ENCODE measurements at places on chromosomes 3 and 15.

DNA sequence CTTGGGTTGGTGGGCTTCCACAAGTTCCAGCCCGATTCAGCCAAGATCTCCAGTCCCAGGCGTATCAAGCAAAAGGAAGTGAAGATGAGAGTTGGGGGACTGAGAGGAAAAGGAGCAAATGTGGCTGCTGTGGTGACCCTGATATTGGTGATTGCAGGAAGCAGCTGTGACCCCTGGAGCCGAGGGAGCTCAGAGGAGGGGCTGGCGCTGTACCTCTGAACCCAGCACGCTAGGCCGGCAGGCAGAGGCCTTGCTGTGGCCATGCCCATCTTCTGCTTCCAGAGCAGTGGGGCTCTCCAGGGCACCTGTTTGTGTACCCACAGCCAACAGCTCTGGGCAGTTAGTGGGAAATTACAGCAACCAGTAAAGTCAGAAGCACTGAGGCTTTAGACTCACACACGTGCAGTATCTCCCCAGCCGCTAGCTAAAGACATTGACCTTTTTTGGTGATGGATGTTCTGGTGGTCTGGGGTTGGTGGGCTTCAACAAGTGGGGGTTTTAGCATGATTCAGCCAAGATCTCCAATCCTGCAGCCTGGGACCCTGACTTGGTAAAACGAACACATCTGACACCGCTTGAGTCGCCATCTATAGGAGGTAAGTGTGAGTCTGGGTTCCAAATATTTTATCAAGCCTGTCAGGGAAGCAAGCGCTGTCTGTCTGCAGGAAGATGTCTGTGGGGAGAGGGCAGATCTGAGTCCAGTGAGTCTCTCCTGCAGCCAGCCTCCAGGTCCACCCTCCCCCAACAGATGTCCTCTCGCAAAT lies 33.1 kb downstream of the TM2D3 start:
- DNase-seq, result no peak

DNA sequence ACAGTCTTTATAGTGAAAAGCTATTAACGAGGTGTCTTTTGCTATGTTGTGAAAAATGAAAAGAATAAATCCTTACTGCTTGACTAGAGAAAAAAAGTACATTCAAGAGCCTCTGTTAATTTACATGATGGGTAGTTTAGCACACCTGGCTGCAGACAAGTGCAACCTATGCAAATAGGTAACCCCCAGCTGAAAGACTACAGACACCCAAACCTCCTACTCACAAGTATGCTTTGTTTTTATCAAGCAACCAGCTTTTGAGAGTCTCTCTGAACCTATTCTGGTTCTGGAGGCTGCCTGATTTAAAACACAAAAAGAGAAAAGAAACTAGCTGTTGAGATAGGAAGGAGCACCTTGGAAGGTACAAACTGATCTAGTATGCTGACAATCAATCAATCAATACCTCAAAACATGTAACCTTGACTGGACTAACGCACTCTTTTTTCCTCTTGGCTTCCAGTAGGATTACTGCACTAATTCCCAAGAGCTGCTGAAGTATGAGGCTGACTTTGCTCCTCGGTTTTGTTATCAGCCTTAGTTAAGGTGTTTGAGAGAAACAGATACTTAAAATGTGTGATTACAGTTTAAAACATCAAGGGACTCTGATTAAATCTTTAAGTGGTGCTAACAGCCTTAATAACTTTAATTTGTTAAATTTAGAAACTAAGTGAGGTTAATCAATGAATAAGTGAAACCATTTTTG lies 63.6 kb downstream of the OSBPL10 start:
- no peak for DNase-seq

- peak; percentile 84 for DNase-seq
Observed at GRCh38 chr3:37993820-37994638, 3.4 kb downstream of the VILL start.

DNA sequence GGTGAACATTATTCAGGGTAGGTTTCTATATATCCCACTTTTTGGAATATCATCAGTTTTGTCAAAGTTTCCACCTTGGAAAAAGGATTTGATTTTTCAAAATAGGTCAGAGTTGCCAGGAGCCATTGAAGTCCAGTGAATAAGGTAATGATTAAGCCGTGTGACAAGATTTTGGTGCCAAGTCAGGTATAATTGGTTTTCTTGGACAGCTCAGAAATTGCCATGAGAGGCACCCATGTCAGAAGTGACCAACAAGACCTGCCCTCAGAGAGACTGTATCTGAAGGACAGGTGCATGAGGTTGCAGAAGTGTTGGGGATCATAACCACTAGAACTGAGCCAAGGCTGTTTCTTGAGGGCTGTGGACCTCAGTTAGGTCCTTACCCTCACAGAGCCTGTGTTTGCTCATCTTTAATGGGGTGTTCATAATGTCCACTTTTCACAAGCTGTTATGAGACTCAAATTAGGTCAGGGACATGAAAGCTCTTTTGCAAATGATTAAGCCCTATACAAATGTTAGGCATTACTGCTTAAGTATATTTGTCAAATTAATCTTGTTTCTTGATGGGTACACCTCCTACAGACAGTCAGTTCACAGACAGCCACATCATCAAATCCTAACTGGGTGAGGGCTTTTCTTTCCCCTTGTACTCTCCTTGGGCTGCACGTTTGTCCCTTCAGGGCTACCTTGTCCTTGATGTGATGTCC lies 32.3 kb downstream of the CASR start:
- no peak for DNase-seq

DNA sequence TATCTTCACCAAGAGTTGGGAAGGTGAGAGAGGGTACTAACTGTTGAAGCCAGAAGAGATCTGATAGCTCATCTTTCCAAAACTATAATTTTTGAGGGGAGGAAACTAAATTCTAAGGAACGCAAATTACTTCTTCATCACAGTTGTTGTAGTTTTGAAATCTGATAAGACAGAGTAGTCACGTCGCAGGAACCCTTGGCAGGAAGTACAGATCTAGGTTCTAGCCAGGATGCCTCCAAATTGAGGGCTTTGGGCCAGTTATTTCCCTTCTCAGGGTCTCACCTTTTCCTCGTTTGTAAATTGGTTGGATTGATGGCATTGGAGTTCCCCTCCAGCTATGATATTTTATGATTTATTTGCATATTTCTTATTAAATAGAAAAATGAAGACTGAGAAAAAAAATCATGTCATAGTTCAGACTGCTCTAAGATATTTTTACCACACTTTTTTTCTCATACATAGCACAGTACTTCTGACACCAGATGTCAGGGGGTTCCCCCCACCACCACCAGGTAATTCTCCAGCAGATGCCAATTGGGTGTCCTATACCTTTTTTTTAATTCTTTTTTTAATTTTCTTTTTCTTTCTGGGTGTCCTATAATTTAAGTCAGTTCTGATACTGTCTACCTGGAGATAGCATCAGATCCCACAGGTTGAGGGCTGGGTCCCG lies 32.3 kb upstream of the APH1B start:
- no peak for DNase-seq

GRCh38 chr3:23368731-23369130 lies 165.6 kb downstream of the UBE2E2 start:
- no peak for DNase-seq

GRCh38 chr15:89179966-89180875 lies 41.2 kb downstream of the RLBP1 start:
- no peak for DNase-seq

DNA sequence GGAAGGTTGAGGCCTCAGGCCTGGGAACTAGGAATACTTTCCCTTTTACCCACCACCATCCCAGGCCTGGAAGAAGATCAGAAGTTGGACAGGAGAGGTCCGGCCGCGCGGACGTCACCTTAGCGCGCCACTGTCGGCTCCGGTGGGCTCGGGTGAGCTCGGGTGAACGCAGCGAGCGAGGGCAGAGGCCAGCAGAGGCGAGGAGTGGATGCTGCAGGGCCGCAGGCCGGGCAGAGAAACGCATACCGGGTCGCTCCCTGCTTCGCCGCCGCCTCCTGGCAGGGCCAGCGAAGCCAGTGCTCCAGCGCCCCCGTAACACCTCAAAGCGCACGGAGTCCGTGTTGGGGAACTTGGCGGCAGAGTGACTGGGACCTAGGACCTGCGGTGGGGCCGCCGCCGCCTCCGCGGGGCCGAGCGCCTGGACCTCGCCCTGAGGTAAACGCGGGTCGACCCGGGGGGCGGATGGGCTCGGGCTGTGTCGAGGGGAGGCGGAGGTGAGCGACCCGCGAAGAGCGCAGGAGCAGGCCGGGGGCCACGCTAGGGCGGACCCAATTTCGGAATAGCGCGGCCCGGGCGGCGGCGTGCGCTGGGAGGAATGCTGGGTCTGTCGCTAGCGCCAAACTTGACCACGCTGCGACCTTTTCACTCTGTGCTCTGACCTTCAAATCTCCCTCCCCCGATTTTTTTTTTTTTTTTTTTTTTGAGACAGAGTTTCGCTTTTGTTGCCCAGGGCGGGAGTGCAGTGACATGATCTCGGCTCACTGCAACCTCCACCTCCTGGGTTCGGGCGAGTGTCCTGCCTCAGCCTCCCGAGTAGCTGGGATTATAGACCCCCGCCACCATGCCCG lies 1.6 kb downstream of the CYP11A1 start:
- DNase-seq, result peak; percentile 68

DNA sequence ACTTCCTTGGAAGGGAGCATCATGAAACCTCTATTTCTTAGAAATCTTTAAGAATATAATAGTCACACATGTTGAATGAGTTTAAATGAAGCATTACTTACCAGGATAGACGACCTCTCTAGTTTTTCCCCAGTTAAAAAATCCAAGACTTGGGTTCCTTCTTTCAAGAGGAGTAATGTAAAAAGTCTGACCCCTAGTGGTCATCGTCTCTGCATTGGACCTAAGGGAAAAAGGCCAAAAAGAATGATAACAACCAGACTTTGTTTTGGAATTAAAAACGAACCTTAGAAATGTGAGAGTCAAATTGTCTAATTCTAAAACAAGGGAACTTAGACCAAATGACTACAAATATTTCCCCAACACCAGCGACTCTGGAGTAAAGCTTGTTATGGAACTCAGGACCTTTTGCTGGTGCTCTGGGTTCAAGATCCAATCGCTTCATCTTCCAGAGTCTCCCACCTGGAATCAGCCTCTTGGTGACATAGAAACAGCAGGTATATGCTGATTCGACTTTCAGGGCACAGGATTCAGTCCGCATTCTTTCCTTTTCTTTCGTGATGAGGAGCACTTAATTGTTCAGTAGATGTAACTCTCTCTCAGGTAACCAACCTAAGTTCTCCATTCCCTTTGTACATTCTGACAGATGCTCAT lies 214.8 kb upstream of the TPRG1 start:
- no peak for DNase-seq

DNA sequence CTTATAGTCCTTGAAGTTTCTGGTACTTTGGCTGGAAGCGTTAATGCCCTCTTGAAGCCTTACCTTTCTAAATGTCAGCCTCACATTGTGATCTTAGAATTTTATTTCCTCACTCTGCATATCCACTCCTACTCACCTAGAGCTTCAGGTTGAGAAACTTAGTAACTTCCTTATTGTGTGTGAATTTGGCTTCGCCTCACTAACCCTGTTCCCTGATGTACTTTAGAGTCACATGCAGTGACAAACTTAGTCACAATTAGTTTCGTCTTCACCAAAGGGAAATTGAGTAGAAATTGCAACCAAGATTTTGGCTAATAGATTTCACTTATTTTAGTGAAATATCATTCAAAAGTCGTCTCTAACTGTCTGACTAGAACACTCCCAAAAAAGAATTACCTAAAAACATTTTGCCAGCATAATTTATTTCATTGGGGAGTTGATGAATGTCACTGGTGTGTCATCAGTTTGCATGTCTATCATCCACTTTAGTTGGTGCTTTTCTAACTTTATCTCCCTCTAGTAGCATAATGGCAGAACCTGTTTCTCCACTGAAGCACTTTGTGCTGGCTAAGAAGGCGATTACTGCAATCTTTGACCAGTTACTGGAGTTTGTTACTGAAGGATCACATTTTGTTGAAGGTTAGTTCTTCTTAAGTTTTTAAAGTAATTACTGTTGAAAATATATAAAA lies 960 bp downstream of the MFN1 start:
- DNase-seq, result no peak

- DNase-seq, result no peak
Observed at GRCh38 chr3:170475092-170475685, 56.5 kb downstream of the CLDN11 start.

DNA sequence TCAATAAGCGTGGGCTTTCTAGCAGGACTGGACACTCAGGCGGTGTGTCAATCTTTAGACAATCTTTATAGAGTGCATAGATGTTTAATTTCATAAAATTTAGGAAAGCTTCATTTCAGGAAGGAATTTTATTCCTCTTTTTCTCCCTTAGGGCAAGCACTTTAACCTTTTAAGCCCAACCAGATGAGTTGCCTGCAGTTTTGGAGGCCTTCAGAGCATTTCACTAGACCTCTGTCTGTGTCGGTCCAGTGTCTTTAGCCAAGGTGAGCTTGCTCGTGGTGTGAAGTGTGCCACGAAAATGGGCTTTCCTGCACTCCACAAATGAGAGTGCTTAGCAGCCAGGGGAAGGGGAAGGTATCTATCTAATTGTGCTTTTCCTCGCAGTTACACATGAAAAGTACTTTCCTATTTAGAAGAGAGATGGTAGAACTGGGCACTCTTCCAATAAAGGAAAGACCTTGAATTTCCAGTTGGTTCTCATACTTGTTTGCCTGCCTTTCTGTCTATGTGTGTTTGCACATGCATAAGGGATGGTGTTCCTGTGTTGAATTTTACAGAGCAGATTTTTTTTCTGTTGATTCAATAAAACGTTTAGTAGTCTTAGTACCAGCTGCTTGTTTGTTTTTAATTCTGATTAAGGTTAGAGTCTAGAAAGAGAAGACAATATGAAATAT lies 53.6 kb downstream of the FEZF2 start:
- DNase-seq, result no peak

- no peak for DNase-seq
Observed at GRCh38 chr3:57935539-57935938, 72.7 kb upstream of the FLNB start.

DNA sequence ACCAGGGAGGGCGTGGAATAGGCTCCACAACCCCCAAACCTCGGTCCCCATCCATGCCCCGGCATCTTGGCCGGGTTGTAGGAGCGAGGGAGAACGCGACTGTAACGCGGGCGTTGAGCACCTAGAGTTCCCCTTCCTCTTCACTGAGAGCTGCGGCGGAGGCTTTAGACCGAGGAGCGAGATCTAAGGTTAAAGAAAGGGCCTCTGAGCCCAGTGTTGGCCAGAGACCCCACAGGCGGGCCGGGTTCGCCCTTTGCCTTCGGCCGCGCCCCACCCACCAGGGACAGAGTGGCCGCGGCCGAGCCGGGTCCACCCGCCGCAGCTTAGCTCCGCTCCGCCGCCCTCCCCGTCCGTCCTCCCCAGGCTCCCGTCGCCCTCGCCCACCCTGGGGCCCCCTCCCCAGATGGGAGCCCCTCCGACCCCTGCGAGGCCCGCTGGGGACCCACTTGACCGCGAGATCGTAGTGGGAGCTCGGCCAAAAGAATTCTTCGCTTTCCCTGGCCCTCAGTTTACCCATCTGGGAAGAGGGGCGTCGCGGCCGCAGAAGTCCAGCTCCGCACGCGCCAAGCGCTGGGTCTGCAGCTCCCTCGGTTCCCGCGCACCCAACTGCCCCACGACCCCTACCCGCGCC lies 425 bp downstream of the ANPEP start:
- no peak for DNase-seq

Measured in left ventricle myocardium superior (tissue), 1 donor.